GM23338 (cell line): ENCODE measurements at places on chromosomes 2 and 18.

DNA sequence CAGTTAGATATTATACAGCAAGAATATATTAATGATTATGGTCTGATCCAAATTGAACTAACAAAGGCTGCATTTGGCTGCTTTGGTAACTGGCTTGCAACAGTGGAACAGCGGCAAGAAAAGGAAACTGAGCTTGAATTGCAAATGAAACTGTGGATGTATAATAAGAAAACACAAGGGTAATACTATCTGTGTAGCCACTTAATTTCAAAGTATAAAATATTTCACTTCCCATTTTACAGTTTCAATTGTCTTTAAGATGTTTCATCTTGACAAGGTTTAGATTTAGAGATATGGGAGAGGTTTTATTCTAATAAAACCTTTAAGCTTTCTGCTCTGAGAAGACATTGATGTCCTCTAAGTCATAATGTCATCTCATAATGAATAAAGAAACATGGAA, 23.8 kb downstream of the WDR75 start:
- no peak for DNase-seq

DNA sequence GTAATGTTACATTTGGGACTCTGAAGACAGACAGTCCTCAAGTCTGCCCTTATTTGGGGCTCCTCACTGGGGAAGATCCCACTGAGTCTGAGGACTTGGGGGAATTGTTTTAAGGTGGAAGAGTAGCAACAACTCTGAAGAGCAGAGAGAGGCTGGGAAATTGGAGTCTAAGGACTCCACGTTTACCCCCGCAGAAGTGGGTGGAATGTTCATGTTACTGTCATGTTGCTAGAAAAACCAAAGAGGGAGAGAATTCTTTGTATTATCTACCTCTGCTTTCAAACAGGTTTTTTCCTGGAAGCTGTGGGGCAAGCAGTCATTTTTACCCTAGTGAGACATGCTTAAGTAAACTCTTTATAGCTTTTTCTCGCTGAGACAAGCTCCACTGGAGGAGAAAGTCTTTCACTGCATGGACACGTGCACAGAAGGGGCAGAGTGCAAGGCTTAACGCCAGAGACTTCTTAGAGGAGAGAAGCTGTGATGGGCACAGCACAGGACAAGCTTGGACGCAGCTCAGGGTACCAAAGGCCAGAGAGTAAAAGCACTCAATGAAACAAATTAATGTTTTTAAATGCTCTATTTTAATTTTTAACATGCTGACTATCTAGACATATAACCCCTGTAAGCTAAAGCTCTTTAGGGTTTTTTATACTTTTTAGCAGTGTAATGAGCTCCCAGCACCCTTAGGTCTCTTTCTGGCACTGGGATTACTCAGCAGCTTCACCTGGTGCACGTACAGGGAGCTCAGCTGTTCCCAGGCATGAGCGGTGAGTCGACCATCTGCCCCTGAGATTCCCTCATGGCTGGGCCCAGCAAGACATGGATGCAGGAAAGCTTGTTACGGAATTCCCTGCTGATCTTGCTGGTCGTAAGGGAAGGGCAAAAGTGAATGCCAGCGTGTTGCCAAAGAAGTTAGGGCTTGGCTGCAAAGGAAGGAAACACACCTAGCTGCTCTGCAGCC, 54.5 kb upstream of the BIN1 start:
- DNase-seq = no peak

DNA sequence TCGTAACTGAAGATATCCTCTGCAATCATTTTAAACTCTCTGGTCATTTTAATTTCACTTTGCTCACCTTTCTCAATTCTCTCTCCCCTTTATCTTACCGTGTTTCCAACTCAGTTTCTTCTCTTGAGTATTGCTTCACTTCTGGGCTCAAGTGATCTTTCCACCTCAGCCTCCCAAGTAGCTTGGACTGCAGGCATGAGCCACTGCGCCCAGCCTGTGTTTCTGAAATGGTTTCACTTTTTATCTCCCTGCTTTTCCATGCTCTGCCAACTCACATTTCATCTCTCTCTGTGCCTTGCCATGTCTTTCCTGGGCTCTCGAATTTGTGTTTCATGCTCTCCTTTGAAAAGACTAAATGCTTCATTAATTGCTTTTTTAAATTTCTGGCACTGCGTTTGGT, 30.5 kb upstream of the TMEM131 start:
- no peak for DNase-seq

- no peak for DNase-seq
These were observed 1.5 kb downstream of the ACKR3 start for GRCh38 chr2:236571145-236571544.

GRCh38 chr18:10241579-10241978, 212.9 kb upstream of the APCDD1 start:
- no peak for DNase-seq

DNA sequence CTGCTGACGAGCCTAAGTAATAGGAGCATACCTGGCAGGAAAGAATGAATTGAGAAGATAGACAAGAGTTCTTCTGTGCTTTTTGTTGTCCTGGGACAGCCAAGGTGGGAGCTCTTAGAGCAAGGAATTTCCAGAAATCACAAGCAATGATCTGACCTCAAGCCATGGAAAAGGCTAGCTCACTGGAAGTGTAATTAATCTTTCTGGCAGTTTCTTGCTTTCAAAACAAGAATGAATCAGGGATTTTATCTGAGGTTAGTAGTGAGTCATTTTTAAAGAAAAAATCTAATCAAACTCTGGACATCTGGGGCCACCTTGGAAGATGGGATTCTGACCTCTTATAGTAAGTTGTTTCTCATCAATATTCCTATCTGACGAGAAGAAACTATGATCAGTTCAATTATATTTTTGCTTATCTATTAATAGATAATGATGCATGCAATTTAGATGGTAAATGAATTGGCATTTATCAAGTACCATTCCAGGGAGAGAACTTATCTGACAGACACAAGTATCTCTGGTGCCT, 98.0 kb downstream of the ADCYAP1 start:
- no peak for DNase-seq
